ENCODE measurements at places on chromosomes 7 and 10.

DNA sequence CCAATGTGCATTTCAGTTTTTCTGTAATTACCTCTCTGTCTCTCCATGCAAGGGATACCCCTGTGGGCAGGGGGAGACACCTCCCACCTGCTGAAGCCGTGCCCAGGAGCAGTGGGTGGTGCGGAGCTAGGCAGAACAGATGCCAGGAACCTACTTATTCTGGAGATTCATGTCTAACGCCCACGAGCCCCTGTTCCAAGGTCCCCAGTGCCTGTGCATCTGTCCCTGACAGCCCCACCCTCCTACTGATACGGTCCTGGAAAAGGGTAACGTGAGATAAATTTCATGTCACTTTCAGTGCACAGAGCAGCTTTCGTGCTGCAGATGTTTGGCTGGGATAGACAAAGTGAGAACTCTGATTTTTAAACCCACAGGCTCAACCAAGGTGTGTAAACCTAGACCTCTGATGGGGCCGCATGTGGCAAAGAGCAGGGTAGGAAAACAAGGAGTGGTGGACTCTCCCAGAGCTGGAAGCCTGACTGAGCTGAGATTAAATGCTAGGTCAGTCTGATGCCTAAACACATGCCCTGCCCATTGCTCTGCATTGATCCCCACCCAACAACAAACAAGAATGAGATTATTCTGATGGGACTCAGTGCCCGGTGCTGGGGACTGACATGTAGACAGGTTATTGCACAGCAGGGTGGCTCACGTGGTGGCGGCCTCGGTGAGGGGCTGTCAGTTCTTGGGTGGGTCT is 123.6 kb upstream of the GDF10 start:
- no peak for DNase-seq

DNA sequence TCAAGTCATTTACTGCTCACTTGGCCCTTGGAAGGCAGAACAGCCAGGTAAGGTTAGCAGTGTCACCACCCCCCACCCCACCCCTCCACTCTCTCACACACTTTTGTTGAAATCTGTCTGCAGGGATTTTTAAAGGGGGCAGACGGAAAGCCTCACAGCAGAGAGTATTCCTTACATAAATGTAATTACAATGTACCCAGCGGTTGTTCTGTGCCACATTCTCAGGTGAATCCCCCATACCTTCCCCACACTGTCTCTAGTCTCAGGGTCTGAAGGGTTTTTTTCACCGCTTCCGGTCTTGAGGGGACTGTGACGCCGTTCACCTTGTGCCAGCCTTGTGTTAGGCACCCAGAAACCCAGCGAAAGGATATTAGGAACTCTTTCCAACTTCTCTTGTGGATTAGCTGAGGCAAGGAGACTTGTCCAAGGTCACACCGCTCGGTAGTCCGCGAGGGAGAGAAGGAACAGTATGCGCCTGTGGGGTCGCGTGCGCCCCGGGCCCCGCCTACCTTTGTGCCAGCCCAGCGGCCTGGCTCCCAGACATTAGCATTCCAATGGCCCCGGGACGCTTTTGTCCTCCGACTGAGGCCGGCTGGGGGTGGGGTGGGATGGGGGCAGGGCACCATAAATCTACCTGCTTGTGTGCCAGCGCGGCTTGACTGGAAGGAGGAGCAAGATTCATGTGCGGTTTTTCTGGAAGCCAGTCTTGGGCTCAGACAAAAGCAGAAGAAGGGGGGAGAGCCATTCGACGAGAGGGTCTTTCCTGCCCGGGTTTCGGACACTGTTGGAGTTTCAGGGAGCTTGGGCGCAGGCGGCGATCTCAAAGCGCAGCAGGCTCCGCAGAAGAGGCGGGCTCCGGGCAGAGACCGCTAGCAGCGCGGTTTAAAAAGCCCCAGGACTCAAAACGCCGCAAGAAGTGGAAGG is 4.5 kb downstream of the NEUROG3 start:
- no peak for DNase-seq

- DNase-seq: no peak
Observed at GRCh38 chr10:126407831-126408230, 19.6 kb upstream of the ADAM12 start.

DNA sequence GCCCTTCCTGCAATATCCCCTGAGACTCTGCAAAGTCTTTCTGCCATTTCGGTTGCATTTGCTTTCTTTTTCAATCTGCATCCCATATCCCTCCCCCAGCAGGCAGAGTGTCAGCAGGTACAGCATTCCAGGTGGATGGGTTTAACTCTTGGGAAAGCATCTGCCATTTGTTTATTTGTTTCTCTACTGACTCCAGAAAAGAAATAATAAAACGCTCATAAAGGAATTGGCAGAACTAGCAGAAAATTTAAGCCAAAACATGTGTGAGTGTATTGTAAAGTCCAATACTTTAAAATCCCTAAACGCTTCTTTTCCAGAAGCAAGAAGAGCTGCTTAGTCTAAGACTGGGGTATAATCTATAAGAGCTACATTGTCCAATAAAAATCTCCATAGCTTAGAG is 393.8 kb downstream of the TNS3 start:
- DNase-seq: no peak

DNA sequence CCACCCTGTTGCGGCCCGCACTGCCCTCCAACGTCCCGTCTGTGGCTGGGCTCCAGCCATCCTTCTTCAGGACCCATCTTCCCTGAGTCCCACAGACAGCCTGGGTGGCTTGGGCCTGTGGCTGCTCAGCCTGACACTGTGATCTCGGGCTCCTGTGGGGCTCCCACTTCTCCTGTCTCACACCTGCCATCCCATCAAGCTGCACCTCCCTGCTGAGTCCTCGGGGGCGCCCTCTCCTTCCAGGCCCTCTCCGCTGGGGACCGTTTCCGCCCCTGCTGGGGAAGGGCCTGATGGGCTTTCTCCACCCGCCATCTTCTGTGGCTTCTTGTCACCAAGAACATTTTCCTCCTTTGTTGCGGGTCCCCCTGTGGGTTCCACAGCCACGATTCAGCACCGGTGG is 173.8 kb upstream of the PPP2R2D start:
- DNase-seq: no peak

DNA sequence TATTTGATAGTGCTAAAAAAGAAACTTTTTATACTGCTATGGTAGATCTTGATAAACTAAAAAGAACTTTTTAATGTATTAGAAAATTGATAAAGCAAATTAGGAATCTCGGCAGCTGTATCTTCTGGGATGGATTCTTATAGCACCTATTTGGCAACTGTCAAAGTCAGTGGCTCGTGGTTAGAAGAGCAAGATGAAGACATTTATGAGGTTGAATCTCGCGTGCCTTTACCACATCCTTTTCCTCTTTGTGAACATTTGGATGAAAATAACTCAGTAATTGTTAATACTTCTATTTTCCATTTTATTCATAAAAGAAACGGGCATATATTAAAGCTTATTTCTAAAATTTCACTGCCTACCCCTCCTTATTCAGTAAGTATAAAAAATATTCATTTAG is 76.2 kb downstream of the CYP51A1 start:
- no peak for DNase-seq

DNA sequence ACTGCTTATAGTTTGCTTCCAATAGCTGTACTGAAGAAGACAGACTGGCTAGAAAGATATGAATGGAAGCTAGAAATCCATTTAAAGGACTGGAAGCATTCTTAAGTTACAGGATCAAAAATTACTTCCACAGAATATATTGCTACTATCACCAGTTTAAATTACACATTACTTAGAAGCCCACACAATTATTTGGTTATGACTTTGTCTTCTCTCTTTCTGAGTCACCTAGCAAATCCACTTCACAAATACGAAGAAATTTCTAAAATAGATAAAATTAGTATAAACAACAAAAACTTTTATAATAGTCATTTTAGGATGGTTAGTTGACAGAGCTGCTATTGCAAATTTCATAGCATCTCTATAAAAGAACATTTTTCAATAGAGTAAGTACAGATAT is 108.1 kb downstream of the SNX13 start:
- DNase-seq: no peak

GRCh38 chr7:46291601-46292150 is 370.6 kb upstream of the IGFBP3 start:
- no peak for DNase-seq

GRCh38 chr10:129912166-129912917 is 51.7 kb downstream of the EBF3 start:
- no peak for DNase-seq

DNA sequence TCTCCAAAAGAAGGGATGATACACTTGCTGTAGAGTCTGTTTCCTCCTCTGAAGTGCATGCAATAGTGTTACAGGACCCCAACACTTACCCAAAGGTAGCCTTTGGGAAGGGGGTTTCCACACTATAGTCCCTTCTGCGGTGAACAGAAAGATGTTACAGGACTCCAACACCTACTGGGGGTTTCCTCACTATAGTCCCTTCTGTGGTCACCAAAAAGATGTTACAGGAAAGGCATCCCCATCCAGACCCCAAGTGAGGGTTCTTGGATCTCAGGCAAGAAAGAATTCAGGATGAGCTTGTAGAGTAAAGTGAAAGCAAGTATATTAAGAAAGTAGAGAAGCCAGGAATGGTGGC is 69.2 kb upstream of the PIK3CG start:
- DNase-seq: no peak

DNA sequence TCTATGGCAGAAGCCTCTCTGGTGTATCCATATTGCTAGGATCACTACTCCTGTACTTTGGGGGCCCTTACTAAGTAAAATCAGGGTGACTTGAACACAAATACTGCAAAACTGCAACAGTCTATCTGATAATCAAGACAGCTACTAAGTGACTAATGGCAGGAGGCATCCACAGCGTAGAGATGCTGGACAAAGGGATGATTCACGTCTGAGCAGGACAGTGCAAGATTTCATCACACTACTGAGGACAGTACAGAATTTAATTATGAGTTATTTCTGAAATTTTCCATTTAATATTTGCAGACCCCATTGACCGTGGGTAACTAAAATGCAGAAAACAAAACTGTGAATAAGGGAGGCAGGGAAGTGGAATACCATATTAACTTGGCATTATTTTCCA is 10.4 kb downstream of the CUL2 start:
- DNase-seq: no peak

DNA sequence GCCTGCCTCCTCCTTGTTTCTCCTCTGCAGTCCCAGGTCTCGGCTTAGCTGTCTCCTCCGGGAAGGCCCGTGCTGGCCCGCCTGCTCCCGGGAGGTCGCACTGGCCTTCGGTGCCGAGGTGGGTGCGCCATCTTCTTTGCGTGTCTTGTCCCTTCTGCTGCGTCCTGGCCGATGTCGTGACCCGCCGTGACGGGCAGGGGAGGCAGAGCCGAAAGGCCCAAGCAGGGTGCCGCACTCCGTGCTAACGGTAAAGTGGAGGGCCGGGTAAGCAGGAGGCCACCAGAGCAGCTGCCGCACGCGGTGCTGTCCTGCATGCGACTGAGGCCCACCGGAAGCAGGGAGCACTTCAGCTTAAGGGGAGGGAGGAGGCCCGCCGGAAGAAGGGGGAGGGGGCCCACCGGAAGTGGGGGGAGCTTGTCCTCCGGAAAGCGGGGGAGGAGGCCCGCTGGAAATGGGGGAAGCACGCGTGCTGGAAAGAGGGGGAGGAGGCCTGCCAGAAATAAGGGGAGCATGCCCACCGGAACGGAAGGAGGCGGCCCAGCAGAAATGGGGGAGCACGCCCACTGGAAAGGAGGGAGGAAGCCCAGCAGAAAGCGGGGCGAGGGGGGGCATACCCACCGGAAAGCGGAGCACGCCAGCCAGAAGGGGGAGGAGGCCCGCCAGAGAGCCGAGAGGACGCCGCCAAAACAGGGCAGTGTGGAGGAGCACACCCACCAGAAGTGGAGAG is 71.4 kb downstream of the PROSER2 start:
- no peak for DNase-seq

- no peak for DNase-seq
Observed at GRCh38 chr10:25502453-25502852, 327.7 kb downstream of the GPR158 start.

DNA sequence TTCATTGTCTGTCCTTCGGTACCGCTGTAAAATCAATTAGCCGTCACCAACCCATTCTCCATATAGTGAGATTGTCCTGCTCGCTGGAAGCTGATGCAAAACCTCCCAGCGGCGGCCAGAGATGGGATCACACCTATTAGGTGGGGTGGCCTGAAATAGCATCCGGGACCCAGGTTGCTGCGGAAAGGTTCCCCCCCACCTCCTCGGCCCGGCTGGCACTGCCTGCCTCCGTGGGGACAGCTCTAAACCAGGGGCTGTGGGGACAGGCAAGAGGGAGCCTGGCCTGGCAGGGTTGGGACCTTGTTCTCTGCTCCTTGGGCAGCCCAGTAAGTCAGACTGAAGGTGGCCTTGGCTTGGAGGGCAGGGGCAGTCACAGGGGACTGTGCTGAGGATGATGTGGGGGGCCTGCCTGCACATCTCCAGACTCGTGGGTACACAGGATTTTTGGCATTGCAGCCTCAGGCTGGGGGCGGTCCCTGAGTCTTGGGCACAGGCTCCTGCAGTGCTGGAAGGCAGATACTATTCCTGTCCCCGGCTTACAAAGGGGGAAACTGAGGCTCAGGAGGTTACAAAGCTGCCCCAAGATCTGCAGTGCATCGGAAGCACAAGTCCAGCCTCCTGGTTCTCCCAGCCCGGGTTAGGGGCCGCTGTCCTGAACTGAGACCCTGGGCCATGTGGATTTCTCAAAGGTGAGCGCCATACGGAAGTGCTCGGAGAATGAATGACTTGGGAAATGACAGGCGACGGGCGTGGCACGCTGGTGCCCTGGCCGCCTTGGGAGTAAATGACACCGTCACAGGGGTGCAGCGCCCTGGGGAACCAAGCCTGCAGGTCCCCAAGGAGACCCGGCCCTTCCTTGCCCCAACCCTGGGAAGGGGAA is 65.6 kb downstream of the UNCX start:
- DNase-seq: no peak

DNA sequence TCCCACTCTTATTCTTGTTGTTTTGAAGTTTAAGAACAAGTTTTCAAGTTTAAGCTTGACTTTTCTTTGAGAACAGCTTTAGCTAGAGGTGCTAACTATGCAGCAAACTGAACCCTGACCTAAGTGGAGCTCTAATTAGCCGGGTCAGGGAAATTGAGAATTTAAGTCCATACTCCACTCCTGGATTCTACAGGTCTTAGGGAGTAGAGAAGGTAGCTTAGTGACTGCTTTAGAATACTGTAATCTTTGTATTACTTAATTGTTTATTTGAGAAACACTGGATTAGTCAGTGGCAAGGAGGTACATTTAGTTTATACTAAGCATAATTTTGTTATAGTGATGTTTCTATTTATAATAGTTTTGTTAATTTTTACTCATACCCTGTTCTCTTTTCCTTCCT is 74.6 kb upstream of the STRIP2 start:
- no peak for DNase-seq

- no peak for DNase-seq
Observed at GRCh38 chr10:113557424-113557862, 4.6 kb downstream of the HABP2 start.

Data from neuronal stem cell (in vitro differentiated cells).